ENCODE measurements at places on chromosomes 5 and 9. TPM values are rescaled to one million over a fixed set of nuclear protein-coding genes. Genes with fewer than 3 reads are reported as not detected.

The ADAMTS2 gene
- total RNA-seq: not detected

The ADAMTS12 gene
- total RNA-seq: 0.11 TPM

The REEP2 gene
- 0.63 TPM for total RNA-seq

The TSLP gene
- 1.3 TPM for total RNA-seq

The C9orf50 gene
- not detected for total RNA-seq

All from K562 (cell line).